Naive thymus-derived CD4-positive, alpha-beta T cell (primary cell): ENCODE measurements at places on chromosomes 6 and 20. TPM values are rescaled to one million over a fixed set of nuclear protein-coding genes. Genes with fewer than 3 reads are reported as not detected.

- DNase-seq: no peak
Observed at GRCh38 chr20:15616626-15617025, 956.6 kb downstream of the KIF16B start.

- DNase-seq: no peak
Observed at GRCh38 chr20:37804584-37805566, 98.1 kb upstream of the VSTM2L start.

DNA sequence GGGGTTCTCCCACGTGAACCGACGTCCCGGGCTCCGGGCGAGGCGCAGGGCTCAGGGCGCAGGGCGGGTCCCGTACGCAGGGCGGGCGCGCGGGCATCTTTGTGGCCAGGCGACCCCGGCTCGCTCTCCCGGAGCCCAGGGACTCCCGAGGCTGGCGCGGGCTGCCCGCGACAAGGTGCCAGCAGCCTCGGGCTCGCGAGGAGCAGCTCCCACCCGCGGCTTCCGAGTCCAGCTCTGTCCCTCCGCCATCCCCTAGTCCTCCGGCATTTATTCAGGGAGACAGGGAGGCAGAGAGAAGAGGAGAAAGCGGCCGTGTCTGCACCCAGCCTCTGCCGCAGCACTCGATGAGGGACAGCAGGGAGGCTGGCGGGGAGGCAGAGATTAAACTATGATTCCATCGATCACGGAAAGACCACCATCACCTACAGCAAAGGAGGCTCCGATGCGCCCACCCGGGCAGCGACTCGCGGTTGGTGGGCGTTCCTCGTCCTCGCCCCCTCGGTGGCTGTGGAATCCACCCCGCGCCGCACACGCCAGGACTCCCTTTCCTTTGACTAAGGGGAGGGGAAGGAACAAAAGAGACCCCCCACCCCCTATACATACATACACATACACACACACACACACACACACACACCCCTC lies 1.1 kb downstream of the RGS17 start:
- no peak for DNase-seq

DNA sequence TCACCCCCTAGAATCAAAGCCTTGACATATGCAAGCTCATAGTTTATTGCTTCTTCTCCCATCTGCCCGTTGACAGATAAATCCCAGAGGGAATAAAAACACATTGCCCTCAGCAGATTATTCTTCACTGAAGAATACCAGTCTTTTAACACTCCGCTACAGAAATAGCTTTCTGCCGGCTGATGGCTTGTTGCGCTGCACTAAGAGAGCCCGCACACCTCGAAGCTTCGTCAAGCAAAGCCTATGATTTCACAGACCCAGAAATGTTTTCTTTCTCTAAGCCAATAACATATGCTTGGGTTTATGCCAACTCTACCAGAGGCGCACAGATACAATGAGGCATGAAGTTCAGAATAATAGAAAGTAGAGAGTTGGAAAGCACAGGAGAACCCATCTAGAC lies 208.9 kb upstream of the FOXQ1 start:
- DNase-seq: no peak

DNA sequence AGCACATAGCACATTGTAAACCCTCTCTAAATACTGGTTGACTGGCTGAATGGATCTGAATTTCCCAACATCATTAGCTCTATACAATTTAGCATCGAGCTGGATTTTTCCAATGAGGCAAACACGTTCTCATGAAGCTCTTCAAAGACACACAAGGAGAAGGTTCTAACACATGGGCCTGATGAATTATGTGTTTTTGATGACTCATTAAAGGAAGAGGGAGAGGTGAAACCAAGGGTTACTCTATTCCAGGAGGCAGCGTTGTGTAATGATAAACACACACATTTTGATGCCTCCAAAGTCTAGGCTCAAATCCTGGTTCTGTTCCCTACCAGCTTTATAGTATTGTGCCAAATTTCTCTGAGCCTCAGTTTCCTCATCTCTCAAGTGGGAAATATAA lies 84.3 kb downstream of the PFDN4 start:
- no peak for DNase-seq

- no peak for DNase-seq
Observed at GRCh38 chr20:3047486-3048419, 1.9 kb downstream of the MRPS26 start.

GRCh38 chr6:132079286-132079685 lies 128.1 kb upstream of the CCN2 start:
- no peak for DNase-seq

- DNase-seq: no peak
Observed at GRCh38 chr6:13472099-13472498, 15.3 kb downstream of the GFOD1 start.

- no peak for DNase-seq
Observed at GRCh38 chr6:148521586-148521985, 178.9 kb downstream of the SASH1 start.

DNA sequence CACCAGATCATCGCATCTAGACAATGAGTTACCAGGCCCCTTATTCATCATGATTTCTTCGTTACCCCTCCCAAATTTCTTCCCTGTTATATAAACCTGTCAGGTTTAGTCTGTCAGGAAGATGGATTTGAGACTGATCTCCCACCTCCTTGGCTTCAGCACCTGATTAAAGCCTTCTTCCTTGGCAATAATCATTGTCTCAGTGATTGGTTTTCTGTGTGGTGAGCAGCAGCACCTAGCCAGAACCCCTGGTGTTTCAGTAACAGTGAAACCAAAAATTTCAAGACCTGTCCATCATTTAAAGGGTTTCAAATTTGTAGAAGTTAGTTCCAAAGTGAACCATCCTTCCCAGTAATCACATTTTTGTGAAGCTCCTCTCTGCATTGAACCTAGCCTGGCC lies 209.8 kb upstream of the GJE1 start:
- no peak for DNase-seq

GRCh38 chr6:144696610-144697368 lies 411.7 kb downstream of the UTRN start:
- DNase-seq: no peak

GRCh38 chr6:87366072-87366827 lies 21.6 kb downstream of the C6orf163 start:
- DNase-seq: no peak

DNA sequence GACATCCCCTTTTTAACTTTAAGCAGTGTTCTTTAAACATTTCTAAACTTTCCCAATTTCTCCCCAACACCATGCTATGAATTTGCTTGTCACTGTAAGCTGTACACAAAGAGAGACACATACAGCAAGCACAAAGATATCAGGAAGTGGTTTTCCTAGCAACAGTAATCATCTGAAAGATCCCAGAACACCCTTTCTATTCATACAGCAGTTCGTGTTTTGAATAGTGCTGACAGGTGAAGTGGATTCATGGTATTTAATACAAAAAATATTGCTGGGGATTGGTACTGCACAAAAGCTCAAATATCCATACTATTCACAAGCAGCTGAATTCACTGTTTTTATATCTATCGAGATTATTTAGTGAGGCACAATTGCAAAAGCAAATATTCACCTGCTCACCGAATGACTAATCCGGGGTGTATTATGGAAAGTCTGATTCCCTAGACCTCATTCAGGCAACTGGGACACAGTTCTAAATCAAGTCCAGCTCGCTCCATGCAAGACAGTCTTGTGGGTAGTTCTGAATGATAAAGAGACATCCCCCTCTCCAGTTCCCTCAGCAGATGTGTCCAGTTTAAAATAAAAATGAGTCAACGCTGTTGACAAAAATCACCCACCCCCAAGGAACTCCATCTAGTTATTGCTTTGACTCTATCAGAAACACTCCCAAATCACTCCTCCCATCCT lies 107.1 kb upstream of the TSHZ2 start:
- no peak for DNase-seq

- no peak for DNase-seq
Observed at GRCh38 chr6:64679416-64679815, 1027.6 kb downstream of the EYS start.

GRCh38 chr20:44491635-44492395 lies 16.1 kb downstream of the TTPAL start:
- no peak for DNase-seq

DNA sequence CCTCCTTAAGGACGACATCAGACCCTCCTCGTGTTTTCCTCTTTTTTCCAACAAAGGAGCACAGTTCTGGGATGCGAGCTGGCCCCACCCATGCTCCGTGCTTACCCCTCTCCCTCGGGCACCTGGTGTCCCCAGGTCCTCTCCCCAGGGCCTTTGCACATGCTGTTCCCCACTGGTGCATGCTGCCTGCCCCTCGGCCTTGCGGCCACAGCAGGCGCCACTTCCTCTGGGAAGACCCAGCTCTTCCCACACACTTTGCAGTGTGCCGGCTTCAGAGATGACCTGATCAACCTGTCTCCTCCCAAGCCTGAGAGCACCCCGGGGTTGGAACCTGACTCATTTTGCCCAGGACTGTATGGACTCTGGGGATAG lies 39.8 kb downstream of the GNAS-AS1 start:
- DNase-seq: no peak

GRCh38 chr6:69155467-69155866 lies 520.4 kb downstream of the ADGRB3 start:
- DNase-seq: no peak

GRCh38 chr20:61125546-61126180 lies 126.4 kb upstream of the CDH4 start:
- no peak for DNase-seq

ADGB gene
- not detected for polyA plus RNA-seq

POU5F1 gene
- not detected for polyA plus RNA-seq

METTL24 gene
- polyA plus RNA-seq: not detected

MMP24 gene
- not detected for polyA plus RNA-seq

SLC22A16 gene
- polyA plus RNA-seq: not detected

FHL5 gene
- not detected for polyA plus RNA-seq

PABPC1L gene
- 1.3 TPM for polyA plus RNA-seq
